NCI-H510A (cell line): ENCODE measurements at places on chromosomes 12 and 14.

- no peak for DNase-seq
These were observed 6.0 kb downstream of the BTG1 start for GRCh38 chr12:92139634-92140150.

- peak; percentile 75 for DNase-seq
These were observed 5.1 kb downstream of the CISTR start for GRCh38 chr12:53746592-53747092.

DNA sequence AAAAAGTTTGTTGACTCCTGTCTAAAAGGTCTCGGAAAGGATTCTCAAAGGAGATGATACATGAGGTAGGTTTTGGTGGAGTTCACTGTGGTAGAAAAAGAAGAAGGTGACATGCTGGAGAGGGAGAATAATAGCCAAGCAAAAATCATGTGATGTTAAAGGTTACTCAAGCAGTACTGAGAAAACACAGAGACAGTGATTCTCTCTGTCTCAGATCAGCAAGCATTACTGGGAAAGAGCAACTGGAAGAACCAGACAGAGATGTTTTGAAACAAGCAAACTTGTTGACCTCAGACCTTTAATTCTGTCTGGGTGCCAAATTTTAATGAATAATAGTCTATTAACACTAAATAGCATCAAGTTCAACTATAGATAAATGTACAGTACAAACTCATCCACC lies 183.5 kb upstream of the PLEKHG7 start:
- no peak for DNase-seq

DNA sequence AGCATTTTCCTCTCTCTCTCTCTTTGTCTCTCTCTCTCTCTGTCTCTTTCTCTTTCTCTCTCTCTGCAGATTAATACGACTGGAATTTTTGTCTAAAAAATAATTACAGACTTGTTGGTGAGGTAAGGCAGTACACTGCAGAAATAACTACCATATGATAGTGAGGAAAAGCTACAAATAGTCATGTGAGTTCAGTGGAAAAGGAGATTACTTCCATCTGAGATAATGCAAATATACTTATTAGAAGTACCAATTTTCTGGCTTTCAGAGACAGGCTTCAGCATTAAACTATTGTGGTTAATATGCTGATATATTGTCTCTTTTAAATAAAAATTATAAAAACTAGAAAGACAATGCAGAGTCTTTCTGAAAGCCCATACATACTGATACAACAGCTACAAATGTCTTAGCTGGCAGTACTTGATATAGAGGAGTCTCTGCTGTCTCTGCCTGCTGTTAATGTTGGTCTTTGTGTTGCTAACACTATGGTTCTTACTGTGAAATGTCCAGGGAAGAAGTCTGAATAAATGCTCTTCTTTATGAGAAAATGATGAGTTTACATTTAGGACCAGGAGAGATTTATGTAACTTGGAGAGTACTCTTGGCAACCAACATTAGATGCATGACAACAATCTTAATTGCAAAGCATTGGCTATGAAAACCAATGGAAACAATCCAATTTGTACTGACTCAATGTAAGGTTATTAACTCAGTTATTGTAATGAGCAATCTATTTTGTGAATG lies 167.0 kb downstream of the LRFN5 start:
- DNase-seq: no peak

DNA sequence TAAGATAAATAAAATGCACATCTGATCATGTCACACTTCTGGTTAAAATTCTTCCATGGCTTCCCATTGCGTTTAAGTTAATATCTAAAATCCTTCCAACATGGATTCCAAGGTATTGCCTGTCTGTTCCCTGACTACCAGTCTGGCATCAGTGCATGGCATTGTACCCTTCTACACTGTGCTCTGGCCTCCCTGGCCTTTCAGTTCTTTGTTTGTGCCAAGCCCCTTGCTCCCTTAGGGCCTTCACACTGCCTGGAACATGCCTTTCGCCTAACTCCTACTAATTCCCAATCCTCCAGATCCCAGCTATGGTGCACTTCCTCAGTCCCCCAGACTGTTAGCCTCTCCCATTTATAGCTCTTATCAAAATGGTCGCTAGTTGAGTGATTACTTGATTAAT lies 6.3 kb downstream of the CIPC start:
- no peak for DNase-seq

DNA sequence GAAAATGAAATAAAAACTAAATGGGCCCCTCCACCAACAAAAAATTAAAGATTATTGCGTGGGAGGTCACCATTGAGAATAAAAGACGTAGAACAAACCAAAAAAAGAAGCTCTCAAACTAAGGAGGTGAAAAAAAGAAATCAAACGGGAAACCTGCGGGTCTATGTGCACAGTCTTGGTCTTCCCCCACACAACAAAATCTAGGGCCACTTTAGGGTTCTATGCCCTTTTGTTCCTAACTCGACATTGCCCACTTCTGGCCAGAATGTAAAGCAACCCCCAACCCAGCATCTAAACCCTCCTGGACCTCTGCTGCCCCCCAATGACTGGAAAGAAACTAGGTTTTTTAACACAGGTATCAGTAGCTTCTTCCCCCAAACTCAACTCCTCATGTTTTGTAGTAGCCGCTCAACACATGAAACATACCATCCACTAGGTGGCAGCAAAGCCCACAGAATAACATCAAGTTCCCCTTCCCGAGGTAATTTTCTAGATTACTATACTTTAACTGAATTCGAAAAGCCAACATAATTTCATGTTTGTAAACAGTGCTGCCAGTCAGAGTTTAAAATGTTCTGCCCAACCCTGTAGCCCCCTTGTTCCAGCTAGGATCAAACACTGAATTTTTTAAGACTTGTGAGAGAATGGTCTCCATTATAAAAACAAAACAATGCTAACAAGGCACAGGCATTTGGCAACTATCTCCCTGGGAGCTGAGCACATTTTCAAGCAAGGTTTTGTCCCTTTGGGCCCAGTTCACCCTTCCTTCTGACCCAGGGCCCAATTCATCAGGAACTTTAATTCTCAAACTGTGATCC lies 18.7 kb downstream of the DAD1 start:
- DNase-seq: peak; percentile 13

- no peak for DNase-seq
These were observed 1951.9 kb upstream of the SEL1L start for GRCh38 chr14:83485591-83485990.

DNA sequence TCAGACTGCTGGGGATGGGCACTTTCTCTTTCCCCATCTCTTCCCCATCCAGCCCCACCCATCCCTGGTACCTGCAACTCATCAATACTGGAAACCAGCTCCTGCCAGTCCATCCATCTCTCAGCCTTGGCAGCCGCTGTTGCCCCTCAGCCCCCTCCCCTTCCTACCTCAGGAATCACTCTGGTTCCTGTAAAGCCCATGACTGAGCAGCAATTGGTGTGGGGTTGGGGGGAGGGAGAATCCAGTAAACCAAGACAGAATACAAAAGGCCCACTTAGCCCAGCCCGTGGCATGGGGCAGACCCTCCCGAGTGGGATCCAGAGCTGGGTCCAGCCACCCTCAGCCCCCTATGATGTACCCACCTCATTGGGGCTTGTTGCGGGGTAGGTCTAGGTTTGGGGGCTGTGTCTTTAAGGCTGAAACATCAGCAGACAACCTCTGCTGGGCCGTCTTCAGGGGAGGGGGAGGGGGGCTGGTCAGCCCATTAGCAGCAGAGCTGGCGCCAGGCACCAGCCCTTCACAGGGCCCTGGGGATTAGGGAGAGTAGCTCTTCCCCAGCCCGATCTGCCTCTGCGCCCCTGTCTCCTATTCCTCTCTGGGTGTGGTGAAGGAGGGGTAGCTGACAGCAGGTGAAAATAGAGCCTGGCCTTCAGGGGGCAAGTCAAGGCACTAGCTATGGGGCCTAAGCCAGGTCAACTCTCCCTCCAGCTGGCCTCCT lies 702 bp upstream of the PRPH start:
- no peak for DNase-seq

GRCh38 chr12:81329085-81329484 lies 251.2 kb downstream of the ACSS3 start:
- no peak for DNase-seq

- peak; percentile 83 for DNase-seq
These were observed at the start of gene DDX55 for GRCh38 chr12:123601602-123602489. Gene DDX55, plus strand, starts transcription at chr12:123602099. Its CDS starts 50 bp downstream, at chr12:123602149.

DNA sequence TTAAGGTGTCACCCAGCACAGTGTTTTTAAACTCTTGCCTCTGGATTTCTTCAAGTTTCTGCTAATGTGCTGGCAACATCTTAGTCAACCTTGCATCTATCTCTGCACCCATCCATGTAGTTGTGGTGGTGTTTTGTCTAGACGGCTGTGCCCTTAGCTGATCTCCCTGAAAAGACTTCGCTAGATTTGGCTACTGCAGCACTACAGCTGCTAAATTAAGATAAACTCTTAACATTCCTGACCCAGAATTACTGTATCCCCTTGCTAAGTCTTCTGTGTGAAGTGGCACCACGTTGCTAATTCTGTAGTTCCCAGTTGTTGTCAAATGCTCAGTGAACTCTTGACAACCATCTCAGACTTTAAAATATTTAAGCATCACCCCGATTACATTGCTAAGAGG lies 66.8 kb downstream of the SRGAP1 start:
- DNase-seq: no peak

DNA sequence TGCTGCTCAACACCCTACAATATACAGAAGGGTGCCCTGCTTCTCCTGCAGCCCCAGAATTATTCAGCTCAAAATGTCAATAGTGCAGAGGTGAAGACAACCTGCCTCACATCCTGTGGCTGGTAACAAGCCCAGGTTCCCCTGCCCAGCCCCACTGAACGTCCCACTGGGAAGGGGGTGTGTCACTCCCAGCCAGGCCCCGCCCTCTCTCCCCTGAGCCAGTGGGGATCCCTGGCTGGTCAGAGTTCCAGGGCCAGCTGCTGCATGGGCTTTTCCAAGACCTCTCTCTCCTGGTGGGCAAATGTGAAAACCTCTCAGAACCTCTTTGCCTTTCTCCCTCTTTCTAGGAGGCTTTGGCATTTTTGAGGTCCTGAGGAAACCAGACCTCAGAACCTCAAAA lies 13.7 kb upstream of the LHX5 start:
- no peak for DNase-seq

DNA sequence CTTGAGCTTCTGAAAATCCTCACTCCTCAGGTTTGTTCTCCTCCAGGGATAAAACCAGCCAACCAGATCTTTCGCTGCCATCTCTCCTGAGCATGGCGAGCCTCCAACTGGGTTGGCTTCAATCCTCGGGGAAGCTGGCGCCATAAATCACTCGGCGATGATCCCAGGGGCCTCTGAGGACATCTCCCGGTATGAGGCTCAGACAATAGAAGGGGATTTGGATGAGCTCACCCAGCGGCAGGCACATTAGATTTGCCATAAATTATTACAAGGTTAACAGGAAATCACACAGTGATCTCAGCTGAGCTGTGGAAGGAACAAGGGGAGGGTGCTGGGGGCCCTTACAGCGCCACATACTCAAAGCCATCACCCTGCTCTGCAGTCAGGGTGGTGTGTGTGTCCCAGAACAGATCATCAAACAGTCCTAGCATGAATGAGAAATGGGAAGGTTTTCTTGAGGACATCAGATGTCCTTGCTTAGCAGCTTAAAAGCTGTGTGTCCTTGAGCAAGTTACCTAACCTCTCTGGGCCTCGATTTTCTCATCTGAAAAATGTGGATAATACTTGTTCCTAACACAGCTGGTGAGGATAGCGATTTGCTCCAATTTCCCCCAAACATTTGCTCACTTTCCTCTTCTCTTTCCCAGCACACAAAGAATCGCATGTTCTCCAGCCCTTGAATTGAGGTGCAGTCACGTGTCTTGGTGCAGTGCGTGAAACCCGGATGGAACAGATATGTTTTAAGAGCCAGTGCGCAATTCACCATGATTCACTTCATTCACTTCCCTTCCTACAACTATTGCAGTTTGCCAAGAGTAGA lies 142.8 kb downstream of the SCARB1 start:
- peak; percentile 76 for DNase-seq

DNA sequence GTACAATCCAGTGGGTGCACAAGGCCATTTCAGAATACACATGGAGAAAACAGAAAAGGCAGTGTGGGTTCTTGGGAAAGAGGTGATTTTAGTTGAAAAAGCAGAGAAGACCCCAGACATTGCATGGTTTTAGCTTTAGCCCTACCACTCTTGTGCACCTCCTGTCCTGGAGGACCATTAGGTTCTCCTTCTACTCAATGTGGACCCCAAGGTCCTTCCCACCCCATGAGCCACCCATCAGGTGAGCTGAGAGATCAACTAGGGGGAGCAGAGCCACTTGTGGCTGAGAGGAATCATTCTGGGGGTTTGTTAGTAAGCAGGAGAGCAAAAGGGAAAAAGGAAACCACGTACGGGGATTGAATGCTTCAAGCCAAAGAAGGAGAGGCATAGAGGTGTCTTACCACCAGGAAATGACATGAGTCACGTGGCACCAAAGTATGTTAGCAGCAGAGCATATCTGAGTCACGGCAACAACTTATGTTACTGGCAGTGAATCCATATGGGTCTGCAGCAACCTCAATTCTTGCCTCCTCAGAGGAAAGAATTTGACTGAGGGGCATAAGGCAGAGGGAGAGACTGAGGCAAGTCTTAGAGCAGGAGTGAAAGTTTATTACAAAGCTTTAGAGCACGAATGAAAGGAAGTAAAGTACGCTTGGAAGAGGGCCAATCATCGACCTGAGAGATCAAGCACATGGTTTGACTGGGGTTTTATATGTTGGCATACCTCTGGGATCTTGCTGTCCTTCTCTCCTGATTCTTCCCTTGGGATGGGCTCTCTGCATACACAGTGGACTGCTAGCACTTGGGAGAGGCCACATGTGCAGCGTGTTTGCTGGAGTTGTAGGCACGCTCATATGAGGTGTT lies 73.9 kb downstream of the HSD17B6 start:
- DNase-seq: no peak

GRCh38 chr12:89864411-89864810 lies 155.8 kb upstream of the ATP2B1 start:
- DNase-seq: no peak

GRCh38 chr12:52964556-52965336 lies 15.8 kb downstream of the KRT18 start:
- no peak for DNase-seq

DNA sequence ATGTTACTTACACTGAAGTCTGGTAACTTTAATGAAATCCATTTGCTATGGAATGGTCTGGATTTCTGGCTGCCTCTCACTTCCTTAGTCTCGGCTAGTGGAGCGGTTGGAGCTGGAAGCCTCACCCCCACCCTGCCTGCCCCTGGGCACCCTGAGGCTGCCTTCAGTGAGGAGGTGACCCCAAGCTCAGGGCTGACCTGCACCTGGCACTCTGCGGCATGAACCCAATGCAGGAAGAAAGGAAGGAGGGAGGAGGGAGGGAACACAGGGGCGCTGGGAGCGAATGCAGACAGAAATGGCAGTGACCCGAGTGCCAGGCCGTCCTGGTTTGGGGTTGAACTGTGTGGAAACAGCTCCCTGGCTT lies 353.1 kb downstream of the TMEM121 start:
- DNase-seq: no peak

GRCh38 chr14:55129428-55130195 lies 560 bp downstream of the LGALS3 start:
- no peak for DNase-seq

DNA sequence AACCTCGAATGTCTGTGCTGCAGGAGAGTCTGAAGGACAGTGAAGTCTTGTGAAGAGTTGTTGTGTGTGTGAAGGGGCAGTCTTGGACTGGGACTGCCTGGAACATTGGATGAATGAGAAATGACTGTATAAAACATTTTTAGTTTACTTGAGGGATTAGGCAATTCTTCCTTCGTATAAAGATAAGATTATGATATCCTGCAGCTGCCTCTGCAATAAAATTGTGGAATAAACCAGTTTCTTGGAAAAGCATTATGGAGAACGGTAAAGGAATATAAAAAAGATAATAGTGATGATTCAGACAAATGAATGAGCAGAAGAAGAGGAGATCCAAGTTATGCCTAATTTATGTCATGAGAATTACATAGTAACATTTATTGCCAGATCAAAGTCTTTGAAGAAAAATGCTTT lies 30.9 kb upstream of the LUM start:
- no peak for DNase-seq
